Omental fat pad (tissue), 4 donors: ENCODE measurements at places on chromosomes 4 and X.

DNA sequence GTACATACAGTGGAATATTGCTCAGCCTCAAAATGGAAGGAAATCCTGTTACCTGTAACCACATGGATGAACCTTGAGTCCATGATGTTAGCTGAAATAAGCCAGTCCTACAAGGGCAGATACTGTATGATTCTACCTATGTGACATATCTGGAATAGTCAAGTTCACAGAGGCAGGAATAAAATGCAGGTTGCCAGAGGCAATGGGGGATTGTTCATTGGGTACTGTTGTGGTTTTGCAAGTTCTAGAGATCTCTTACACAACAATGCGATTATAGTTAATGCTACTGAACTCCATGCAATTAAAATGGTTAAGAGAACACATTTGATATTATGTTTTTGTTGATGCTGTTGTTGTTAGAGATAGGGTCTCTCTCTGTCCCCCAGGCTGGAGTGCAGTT lies 74.6 kb downstream of the SHROOM2 start:
- DNase-seq: no peak

GRCh38 chr4:111274486-111274885 lies 651.6 kb upstream of the PITX2 start:
- no peak for DNase-seq

DNA sequence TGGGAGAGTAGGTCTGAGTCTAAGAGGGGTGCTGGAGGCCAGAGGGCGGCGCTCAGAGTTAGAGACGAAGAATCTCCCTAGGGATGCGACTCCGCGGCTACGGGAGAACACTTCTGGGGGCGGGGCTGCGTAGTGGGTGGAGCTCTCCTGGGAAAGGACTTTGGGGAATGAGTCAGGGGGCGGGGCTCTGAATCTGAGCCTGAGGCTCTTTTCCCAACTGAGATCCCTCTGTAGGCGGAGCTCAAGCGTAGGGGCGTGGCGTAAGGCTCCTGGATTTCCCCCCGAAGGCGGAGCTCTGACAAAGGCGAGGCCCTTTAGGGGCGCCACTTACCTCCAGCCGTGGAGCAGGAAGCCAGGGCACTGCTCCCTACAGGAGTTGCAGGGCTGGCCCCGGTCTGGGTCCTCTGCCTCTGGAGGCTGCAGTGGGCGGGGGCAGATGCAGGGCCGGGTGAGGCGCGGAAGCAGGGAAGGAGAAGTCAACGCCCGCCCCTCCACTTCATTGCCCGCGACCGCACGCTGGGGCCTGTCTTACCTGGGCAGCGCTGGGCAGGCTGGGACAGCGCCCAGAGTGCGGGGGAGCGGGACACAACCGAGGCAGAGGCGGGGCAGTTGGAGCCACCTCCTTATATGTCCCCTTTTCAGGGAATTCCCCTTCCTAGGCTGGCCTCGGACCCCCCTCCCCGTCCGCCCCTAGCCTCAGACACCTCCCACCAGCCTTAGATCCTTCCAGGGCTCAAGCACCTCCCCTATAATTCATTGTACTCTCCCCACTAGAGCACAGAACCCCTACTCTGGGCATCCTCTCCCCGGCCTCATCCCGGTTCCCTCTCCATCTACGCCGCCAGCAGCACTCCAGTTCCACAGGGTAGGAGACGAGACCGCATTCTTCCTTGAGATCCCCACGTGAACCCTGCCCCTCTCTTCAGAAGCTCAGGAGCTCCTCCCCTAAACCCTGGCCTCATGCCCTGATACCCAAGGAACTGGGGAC lies 1.6 kb downstream of the PRICKLE3 start:
- peak; percentile 69 for DNase-seq

DNA sequence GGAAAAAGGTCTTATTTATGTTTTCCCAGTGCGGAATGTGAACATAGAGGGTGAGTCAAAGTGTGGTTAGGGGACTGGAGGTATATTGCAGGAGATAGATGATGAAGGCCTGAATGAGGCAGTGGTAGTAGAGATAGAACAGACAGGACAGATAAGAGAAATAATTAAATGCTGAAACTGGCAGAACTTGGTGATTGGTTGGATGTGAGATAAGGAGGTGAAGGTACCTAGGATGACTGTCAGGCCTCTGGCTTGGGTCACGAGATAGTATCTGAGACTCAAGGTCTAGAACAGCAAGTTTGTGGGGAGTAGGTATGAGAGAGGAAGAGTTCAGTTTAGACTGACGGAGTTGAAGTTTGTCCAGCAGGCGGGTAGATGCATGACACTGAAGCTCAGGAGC lies 3.5 kb downstream of the MND1 start:
- DNase-seq: no peak

- DNase-seq: no peak
Observed at GRCh38 chr4:184162596-184162995, 55.1 kb downstream of the ENPP6 start.

DNA sequence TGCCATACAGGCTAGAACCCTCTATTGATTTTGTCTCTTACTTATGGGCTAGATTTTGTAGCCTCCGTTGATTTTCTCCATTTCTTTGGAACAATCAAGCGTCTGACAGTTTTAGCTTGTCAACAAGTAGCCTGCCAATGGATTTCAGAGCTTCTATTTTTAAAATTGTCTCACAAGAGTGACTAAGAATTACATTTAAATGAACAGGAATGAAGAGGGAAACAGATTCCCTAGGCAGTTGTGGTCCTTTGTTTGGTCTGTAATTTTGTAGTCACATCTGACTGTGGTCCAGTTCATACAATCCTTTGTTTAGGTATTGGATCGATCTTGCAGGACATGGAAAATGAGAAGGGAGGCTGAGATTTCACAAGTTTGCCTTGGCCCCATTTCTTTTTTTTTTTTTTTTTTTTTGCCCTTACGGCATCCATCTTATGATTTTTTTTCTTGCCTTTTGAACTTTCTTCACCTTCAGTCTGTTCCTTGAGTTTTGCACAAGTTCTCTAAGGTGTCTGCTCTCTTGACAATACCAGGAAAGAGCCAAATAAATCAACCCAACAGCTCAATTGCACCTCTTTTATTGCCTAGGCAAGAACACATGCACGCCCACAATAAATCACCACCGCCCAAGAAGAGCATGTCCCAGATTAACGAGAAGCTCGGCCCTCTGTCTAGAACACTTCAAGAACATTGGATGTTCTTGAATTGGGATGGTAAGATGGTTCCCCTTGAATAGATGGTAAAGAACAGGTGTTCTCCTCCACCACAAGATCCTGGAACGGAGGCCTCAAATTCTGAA lies 86.5 kb upstream of the EGFL6 start:
- DNase-seq: no peak

DNA sequence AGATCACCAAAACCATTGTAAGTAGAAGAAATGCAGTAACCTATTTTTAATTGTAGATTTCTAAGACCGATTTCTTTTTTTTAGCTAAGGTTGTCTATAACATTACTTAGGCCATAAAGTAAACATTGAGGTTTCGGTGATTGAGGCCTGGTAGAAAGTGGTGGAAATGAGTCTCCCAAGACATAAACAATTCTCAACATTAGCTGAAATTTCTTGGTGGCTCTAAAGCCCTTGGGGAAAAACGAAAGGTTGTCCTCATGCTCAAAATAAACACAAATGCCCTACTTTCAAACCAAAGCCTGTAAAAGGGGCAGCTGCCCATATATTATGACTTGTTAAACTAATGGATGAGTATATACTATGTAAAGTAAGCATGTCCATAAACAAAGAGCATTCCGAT lies 98.8 kb downstream of the SCFD2 start:
- DNase-seq: no peak

DNA sequence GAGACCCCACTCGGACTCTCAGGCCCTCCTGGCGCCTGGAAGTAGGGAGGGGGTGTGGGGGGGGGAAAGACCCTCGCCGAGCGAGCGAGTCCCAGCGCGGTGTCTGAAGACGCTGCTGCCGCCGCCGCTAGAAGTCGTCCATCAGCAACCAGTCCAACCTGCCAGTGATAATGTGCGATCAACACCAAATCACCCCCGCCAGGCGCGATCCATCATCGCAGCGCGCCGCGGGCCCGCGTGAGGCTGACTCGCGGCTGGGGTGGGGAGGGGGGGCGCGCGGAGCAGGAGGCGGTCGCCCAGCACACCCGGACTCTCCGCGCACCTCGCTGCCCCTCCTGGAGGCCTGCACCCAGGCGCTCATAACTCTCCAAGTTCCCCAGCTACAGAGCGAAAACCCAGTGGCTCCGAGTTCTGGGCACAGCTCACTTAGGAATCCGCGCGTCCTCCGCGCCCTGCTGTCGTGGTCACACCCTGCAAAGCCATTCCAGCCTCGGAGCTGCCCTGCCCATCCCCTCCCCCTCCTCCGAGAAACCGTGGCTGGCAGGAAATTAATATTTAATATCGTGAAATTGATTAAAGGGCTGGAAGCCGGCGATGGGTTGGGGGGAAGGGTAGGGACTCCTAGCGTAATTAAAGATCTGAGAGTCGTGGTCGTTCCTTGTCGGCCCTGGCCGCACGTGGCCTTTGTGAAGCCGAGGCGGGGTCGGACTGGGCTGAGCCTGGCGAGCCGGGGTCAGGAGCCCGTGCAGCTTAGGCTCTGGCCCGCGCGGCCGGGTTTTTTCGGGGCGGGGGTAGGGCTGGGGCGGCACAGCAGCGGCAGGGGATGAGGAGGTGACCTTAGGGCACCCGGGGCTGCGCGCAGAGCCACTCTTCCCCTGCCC lies 58.1 kb upstream of the BCOR start:
- DNase-seq: no peak

DNA sequence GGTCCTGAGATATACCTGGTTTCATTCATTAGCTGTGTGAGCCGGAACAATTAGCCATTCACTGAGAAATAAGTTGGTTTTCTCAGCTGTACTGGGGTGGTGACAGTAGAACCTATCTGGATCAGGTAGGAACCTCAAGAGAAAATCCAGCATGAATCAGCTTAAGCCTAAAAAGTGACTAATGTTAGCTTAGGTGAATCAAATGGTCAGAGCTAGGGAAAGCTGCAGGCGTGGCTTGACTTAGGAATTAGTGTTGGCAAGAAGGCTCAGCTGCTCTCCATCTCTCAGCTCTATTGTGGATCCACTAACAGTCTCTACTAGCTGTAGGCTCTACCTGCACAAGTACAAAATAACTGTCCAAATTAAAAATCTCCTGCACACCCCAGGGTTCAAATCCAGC lies 1025.5 kb downstream of the RAB28 start:
- DNase-seq: no peak

DNA sequence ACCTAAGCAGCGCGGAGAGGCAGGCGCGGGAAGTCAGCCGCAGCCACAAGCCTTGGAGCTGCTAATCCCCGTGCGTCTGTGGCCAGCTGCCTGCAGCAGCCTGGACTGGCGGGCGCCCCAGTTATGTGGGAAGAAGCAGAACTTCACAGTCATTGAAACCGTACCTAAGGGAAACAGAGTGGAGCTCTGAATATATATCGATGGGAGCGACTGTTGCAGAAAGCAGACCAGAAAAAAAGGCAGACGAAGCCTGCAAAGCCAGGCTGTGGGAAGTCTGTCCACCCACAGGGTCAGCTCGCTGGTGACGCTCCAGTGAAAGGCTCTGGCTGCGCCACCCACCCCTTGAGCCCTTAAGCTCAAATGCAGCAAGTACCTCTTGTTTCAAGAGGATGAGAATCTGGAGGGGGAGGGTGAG lies 24.7 kb downstream of the KCNE5 start:
- DNase-seq: no peak

- DNase-seq: no peak
Observed at GRCh38 chr4:172822331-172822730, 346.3 kb upstream of the GALNT7 start.

GRCh38 chr4:8212622-8213021 lies 13.5 kb downstream of the SH3TC1 start:
- DNase-seq: no peak

GRCh38 chr4:1044469-1045192 lies 33.2 kb downstream of the FGFRL1 start:
- no peak for DNase-seq

DNA sequence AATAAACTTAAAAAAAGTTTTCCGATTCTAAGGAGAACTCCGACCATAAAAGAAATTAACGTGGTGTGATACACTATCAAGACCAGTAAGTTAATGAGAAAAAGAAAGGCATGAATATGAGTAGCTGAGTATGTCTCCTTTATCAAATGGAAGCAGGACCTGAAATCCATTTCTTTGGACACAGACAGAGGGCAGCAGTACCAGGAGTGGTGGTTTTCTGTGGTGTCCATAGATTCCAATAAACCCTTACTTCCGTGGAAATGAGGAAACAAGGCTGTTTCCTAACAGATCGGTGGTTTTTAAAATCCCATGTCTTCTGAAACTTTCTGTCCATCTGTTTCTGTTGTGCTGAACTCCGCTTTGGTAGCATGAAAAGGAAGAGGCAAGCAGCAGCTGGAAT lies 128.5 kb upstream of the TSPAN5 start:
- DNase-seq: no peak

- DNase-seq: no peak
Observed at GRCh38 chr4:15668566-15669435, 12.8 kb upstream of the FAM200B start.

- DNase-seq: no peak
Observed at GRCh38 chr4:47741200-47741599, 96.7 kb downstream of the CORIN start.

DNA sequence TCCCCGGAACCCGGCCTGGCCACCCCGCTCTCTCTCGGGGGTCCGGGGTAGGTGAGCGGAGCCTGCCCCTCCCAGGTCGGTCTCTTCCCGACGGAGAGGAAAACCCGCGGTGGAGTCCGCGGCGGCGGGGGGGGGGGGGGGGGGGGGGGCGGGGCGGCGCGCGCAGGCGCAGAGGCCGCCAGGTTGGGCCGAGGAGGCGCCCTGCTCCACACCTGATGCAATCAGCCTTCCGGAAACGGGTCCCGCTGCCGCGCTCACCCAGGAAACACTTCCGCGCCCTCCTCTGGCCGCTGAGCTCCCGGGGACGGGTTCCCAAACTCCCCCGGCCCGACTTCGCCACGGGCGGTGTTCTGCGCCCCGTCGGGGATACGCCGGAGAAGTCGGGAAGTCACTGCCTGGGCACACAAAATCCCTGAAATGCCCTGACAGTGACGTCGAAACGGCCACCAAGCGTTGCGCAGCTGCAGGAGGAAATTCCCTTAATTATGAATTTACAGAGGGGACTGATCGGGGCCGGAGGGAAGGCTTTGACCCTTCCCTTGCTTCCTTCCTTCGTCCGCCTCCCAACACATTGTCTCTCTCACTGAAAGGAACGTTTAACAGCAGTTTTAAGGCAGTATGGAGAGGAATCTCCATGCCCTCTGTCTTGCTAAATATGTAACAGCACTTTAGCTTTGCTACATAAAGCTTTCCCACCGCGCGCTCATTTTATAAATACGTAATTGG lies 2.1 kb upstream of the APBB2 start:
- DNase-seq: no peak

GRCh38 chr4:120007191-120007871 lies 59.3 kb downstream of the MAD2L1 start:
- no peak for DNase-seq

DNA sequence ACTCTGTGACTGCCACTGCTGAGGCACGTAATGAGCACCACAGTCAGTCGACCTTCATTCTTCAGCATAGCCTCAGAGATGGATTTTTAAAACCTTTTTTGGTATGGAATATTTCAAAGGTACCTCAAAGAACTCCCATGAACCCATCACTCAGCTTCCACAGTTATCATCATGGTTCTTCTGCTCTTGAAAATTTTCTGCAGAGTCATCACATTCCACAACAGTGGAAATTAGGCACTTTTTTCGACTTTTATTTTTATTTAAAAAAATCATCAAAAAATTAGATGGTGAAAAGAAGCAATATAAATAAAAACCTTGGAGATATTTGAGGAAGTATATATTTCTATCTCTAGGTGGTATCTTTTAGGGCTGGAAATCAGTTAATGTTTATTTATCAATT lies 37.5 kb downstream of the TBC1D19 start:
- DNase-seq: no peak
